ENCODE measurements at places on chromosomes 1 and 21.

DNA sequence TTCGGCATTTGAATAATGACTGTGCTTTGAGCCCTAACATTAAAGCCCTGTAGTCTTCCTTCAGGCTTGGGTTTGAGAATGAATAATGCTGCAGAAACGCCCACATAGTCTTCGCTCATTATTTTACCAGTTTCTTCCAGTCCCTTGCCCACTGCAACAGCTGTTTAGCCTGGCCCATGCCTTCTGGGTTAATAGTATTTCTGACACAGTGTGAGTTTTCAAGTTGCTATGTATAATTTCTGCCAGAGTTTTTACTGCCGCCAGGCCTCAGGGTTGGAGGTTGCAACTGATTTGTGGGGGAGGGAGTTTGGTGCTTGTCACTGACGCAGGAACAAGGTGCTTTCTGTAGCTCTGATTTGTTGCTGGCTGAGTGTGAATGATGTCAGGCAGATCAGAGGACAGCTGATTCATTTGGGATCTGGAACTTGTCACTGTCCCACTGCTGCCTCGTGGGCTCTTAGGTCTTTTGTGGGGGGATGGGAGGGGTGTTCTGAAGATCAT is 109.8 kb downstream of the MAST2 start:
- DNase-seq = peak; percentile 88

GRCh38 chr1:154793685-154794084 is 76.4 kb downstream of the KCNN3 start:
- no peak for DNase-seq

- DNase-seq = no peak
Observed at GRCh38 chr1:29548091-29548490, 311.8 kb downstream of the PTPRU start.

- no peak for DNase-seq
Observed at GRCh38 chr1:233791721-233792120, 112.8 kb upstream of the SLC35F3 start.
